DMS53 (cell line): ENCODE measurements at places on chromosomes 1 and 21.

DNA sequence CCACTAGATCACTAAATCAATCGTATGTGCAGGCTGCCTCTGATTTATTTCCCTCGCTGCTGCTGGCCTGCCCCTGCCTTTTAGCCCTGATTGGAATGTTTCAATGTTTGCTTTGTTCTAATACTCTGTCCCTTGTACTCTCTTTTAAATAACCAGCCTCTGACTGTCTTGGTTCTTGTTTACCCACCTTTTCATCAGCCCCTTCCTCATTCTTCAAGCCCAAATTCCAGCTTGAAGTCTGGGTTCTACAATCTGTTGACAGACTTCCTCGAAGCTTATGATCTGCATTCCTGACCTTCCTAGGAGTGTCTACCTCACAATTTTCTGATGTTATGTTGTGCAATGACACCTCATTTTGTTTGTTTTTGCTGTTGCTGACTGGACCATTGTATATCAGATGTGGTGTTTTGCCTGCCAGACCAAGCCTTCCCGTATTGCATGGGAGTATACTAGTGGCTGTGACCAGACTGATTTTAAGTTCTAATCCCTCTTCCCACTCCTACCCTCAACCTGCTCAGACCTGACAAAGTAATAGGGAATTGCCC, 46.6 kb upstream of the APOBEC4 start:
- peak; percentile 40 for DNase-seq

DNA sequence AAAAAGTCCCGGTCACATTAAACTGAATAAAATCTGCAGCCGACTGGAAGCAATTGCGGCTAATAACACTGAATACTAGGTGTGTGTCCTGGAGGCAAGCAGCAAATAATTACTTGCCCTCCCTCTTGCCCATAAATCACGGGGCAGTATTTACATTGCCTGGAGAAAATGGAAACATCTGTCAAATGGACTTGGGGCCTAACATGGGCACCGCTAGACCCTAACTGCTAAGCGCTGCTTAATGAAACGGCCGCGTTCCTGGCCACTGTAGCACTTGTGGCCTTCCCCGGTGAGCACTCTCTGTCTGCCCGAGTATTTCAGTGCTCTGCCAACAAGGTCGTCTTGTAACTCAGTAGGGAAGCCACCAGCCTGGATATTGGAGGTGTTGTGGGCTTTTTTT, 23.9 kb upstream of the KNCN start:
- DNase-seq = no peak

- no peak for DNase-seq
Measured at GRCh38 chr1:79105500-79105899, 99.0 kb upstream of the ADGRL4 start.

GRCh38 chr1:200131551-200132125, 104.1 kb downstream of the NR5A2 start:
- DNase-seq = no peak
